Stimulated activated CD4-positive, alpha-beta T cell treated with anti-CD3 and anti-CD28 coated beads, Interleukin-4, amount 100 ng/mL, for 24 hours (primary cell): ENCODE measurements at places on chromosomes 16 and 17.

DNA sequence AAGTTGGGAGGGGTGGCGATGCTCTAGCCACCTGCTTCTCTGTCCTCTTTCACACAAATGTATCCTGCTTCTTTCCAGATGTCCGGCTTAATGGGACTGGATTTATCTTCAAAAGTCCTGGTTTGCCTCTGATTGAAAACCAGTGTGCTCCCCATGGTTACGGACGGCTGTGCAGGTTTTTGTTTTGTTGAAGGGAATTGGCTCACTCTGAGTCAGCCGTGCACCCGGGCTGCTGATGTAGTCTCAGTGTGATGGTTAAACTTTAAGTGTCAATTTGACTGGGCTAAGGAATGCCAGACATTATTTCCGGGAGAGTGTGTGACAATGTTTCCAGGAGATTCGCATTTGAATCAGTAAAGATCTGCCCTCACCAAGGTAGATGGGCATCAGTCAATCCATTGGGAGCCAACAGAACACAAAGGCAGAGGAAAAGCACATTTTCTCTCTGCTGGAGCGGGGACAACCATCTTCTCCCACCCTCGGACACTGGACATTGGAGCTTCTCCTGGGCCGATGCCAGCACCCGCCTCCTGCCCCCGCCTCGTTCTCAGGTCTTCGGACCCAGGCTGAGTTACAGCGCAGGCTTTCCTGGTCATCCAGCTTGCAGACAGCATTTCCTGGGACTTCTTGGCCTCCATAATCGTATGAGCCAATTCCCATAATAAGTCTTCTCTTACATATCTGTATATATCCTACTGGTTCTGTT is 126.9 kb upstream of the TNRC6C start:
- DNase-seq, result no peak

- DNase-seq, result no peak
Observed at GRCh38 chr17:62597920-62598319, 29.6 kb upstream of the MRC2 start.

GRCh38 chr16:3554351-3554928 is 22.8 kb downstream of the NLRC3 start:
- no peak for DNase-seq

- no peak for DNase-seq
Observed at GRCh38 chr17:75639327-75639726, 6.1 kb downstream of the SMIM5 start.

GRCh38 chr17:29024316-29024952 is 18.5 kb upstream of the PIPOX start:
- no peak for DNase-seq

- no peak for DNase-seq
Observed at GRCh38 chr16:30766206-30766932, 4.2 kb downstream of the RNF40 start.
